Erythroblast (primary cell): ENCODE measurements at places on chromosomes 7 and 10.

GRCh38 chr10:44193567-44194220 lies 191.2 kb downstream of the CXCL12 start:
- DNase-seq = no peak

- no peak for DNase-seq
Measured at GRCh38 chr7:158000160-158000559, 587.5 kb downstream of the PTPRN2 start.

DNA sequence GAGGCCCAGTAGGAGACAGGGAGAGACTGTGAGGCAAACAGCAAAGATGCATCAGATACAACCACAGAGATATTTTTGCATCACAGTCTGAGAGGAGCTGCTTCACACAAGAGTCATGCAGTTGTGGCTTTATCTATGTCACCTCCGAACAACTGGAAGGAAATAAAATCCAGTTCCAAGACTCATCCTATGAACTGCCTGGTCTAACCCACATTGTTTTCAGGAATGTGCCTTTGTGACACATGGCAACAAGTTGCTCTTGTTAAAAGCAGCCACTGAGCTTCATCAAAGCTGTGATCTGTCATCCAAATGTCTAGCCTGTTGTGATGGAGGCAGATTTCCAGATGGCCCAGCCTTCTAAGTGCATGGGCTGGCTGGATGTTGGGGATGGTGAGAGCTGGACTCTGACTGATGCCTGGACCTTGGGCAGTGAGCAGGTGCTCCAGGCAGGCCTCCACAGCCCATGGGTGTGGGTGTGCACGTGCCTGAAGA lies 255.0 kb downstream of the BMPER start:
- no peak for DNase-seq

GRCh38 chr7:111090846-111091245 lies at the start of gene LRRN3:
TSS of gene LRRN3 (plus strand) at chr7:111091127. CDS start at chr7:111122773, 31,646 bp downstream.
- no peak for DNase-seq

DNA sequence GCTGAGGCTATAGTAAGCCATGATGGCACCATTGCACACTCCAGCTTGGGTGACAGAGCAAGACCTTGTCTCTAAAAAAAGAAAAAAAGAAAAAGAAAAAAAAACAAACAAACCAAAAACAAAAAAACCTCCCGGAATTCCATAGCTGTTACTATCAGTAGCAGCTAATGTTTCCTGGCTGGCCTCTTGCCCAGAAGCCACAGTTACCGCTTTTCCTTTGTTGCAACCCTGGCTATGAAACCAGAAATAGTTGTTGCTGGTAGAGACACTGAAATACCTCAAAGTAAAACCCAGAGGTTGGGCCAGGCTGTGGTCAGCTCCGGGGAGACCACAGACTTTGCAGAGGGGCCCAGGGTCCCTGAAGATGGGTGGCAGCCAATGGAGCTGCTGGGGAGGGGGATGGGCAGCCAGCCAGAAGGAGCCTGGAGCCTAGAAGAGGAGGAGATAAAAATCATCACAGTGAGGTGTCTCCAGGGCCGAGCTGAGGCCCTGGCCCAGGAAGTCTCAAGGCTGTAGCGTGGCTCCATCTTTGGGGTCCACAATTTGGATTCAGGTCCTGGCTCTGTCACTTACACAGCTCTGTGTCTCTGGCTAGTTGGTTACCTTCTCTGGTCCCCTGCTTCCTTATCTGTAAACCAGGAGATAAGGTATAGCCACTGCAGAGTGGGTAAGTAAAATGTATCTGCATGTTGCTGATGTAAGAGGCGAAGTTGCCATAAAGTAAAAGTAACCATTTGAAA lies 3.4 kb upstream of the CHST12 start:
- DNase-seq = peak; percentile 76

- no peak for DNase-seq
Measured at GRCh38 chr10:25696013-25696708, 237.9 kb upstream of the MYO3A start.

DNA sequence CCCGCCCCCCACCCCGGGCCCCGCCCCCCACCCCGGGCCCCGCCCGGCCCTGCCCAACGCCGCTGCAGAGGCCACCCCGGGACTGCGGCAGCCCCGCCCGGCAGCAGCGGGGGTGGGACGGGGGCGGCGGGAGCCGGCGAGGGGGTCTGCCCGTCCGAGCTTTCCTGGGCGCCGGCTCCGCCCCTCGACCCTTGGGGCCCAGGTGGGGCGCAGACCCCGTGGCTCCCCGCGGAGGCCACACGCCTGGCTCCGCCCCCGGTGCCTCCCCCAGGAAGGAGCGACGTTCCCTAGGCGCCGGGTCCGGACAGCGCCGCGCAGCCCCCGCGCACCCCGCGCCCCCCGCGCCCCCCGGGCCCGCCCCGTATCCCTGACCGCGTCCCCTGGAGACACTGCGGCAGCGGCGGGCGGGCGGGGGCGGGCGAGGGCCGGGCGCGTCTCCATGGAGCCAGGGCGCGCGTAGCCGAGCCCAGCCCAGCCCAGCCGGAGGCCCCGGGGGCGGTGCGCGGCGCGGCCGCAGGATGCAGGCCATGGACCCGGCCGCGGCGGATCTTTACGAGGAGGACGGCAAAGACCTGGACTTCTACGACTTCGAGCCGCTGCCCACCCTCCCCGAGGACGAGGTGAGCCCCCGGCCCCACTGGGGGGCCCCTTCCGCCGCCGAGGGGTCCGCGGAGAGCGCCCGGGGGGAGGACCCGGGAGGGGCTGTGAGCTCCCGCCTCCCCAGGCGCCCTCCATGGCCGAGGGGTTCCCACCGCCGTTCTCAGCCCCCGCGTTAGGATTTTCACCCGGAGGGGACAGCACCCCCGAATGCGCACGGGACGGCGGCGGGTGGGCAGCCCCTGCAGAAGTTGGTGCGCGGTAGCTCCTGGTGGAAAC lies at the start of gene KNDC1:
Gene KNDC1 (plus strand): TSS at position 270 of the 876 bp plus-strand sequence. CDS start 249 bp downstream, at position 519.
- peak; percentile 37 for DNase-seq
